Sciatic nerve (tissue), 2 donors: ENCODE measurements at places on chromosomes 6 and 20.

- DNase-seq = no peak
Measured at GRCh38 chr20:2741881-2742280, 49.3 kb downstream of the EBF4 start.

DNA sequence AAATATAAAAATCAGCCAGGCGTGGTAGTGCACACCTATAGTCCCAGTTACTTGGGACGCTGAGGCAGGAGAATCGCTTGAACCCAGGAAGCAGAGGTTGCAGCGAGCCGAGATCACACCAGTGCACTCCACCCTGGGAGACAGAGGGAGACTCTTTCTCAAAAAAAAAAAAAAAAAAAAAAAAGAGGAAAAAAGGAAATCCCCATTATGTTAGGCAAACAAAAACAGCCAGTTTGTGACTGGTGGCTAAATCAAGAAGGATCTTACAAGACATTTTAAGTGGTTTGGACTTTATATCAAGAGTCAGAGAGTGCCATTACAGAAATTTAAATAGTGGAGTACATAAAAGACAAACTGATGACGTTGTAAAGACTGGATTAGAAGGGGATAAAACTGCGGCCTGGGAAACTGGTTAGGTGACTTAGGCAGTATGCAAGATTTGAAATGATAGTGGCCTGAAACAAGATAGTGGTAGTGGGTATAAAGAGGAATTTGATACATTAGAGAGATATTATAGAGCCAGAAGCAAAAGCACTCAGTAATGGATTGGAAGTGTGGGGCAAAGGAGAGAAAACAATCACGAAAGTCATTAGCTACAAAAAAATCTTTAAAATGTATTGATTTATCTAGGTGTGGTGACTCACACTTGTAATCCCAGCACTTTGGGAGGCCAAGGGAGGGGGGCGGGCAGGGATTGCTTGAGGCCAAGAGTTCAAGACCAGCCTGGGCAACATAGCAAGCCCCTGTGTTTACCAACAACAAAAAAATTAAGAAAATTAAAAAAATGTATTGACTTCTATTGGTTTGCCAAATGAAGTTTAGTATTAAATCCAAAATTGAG is 1.7 kb upstream of the MYO6 start:
- no peak for DNase-seq

DNA sequence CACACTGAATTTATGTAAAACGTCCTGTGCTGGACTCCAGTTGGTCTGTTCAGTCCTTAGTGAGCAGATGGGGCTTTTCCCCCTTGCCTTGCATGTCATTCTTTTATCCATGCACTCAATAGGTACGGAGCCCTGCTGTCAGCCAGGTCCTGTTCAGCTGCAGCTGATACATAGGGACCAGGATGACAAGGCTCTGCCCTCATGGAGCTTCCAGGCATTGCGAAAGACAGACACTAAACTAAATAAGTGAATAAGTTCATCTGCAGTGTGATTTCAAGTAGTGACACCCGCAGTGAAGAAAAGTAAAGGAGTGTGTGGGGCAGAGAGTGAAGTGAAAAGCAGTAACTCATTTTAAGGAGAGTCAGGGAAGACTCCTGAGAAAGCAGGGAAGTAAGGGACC is 324.2 kb downstream of the NRN1 start:
- DNase-seq = no peak

- no peak for DNase-seq
Measured at GRCh38 chr6:69232496-69232895, 564.3 kb downstream of the LMBRD1 start.

GRCh38 chr20:45487231-45487635 is 17.7 kb downstream of the WFDC2 start:
- no peak for DNase-seq

- DNase-seq = no peak
Measured at GRCh38 chr20:44581515-44581914, 864 bp upstream of the PKIG start.

- no peak for DNase-seq
Measured at GRCh38 chr20:4728120-4728760, 6.5 kb downstream of the PRND start.

DNA sequence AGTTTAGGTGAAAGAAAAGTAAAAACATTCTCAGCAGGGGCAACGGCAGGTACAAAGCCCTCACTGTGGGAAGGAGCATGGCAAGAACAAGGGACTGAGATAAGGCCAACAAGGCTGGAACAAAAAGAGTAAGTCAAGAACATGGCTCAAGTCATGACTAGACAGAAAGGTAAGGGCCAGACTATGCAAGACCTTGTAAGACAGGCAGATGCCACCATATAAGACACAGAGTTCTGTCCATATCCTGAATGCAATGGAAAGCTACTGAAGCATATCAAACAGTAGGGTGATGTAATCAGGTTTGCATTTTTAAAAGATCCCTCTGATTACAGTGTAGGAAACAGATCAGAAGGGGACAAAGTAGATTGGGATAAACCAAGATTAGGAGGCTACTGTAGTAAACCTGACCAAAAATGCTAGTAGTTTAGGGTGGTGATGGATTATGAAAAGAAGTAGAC is 5.5 kb downstream of the REV3L start:
- DNase-seq = no peak

DNA sequence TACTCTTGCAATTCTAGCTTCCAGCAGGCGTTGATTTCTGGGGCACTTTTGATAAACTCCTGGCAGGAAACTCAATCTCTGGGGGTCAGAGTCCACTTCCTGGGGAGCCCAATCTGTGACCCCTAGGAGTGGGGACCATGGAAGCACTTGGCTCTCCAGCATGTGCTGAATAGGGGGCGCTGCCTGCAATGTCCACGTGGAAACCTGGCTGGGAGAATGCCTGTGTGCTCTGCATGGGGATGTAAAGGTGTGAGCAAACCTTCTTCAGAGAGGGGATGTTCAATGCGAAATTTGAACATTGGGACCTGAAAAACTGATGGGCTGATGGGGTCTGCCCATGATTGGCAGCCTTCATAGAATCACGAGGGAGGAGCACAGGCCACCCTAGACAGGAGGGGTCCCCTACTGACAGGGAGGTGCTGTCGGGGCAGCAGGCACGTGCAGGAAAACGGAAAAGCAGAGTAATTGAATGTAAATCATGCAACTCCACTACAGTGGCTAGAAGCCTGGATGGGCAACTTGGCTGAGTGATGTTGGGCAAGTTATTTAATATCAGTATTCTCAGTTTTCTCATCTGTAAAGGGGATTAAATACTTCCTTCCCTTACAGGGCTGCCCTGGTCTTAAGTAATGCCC is 47.8 kb downstream of the CEP43 start:
- DNase-seq = no peak

DNA sequence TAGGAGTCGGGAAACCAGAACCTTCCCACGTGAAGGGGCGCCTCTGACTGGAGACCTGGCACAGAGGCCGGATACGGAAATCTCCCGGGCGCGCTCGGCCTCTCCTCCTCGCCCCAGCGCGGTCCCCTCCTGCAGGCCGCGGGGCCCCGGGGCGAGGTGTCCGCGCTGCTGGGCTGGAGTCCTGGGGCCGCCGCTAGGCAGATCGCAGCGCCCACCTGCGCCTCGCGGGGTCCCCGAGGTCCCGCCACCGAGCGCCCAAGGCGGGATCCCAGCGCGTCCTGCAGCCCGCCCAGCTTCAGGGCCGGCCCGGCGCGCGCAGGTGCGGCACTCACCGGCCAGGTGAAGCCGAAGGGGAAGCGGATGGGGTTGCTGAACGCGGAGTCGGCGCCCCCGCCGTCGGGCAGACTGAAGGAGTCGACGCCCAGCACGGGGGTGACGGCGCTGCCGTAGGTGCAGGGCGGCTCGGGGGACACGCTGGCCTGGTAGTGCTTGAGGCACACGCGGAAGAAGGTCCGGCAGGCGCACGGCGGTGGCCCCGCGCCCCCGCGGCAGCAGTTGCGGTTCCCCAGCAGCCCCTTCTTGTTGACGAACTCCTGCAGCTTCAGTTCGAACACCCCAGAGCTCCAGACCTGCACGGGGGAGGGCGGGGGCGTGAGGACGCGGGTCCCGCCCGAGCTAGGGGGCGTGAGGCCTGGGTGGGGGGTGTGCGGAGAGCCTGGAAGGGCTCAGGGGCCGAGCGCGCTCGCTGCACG is 1.5 kb downstream of the DLL1 start:
- no peak for DNase-seq

- DNase-seq = no peak
Measured at GRCh38 chr20:8012724-8013123, 6.8 kb downstream of the TMX4 start.

DNA sequence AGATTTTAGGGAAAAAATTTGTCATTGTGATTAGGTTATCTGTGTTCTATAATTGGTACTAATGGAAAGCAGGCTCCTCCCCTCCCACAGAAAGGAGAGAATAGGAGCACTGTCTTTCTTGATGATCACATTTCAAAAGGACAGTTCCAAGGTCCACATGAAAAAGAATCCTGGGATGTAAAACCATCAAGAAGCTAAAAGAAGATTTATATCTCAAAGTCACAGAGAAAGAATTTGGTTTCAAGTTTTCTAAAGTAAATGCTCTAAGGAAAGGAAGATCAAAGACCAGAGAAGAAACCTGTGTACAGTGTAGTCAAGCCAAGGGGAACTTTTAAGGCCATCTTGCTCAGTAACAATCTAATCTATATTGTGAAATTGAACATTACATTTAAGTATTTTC is 652.7 kb upstream of the HS3ST5 start:
- DNase-seq = no peak

DNA sequence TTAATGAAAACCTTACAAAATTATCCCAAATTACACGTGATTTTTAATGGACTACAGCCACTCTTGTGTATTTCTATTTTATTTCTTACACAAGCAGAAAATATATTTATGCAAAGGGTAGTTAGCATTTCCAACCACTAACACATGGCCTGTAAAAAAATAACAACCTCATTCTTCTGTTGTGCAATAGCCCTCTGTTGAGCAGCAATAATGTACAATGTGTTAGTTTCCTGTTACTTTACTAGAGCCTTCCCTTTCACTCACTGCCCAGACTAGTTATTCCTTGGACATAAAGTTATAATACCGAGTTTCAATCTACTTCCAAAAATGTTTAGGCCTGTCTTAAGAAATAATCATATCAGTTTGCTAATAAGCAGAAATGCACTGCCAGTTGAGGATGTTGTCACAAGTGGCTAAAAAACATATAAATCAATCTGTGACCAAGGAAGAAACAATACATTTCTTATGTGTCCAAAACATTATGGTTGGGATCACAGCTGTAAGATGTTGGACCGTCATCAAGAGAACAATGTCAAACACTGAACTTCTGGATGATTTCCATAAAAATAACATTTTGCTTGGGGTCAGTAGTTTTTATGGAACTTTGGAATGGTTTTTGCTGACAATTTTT is 73.6 kb upstream of the RNF146 start:
- DNase-seq = no peak

DNA sequence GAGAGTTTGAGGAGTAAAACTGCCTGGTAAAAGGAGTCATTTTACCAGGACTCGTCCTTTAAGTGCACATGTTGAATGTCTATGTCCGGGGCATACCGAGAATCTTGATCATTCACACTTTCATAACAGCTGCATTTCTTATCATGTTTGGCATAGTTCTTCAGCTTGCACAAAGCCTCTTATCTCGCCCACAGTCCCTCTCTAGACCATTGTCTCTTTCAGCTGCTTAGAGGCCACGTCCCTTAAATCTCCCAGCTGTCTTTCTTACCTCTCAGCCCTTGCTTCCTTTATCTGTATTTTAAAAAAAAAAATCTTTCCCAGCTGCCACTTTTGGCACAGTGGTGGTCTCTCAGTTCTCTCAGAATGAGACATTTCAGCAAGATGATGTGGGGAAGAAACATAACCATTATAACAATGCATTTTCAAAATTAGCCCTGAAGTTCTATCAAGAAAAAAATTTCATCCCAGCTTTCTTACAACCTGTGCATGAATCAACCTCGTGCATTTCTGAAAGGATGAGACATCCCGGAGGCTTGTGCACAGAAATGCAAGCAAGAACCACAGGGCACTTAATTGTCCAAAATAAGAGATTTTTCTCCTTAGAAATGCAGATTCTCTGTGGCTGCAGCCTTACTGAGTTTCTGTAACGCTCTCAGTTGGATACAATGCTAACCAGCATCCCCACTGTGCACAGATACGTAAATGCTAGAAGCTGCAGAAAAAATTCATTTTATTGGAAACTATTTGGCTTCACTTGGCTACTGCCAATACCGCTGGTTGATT is 24.2 kb downstream of the RBM24 start:
- no peak for DNase-seq

- no peak for DNase-seq
Measured at GRCh38 chr20:577167-577791, 32.8 kb downstream of the TCF15 start.

DNA sequence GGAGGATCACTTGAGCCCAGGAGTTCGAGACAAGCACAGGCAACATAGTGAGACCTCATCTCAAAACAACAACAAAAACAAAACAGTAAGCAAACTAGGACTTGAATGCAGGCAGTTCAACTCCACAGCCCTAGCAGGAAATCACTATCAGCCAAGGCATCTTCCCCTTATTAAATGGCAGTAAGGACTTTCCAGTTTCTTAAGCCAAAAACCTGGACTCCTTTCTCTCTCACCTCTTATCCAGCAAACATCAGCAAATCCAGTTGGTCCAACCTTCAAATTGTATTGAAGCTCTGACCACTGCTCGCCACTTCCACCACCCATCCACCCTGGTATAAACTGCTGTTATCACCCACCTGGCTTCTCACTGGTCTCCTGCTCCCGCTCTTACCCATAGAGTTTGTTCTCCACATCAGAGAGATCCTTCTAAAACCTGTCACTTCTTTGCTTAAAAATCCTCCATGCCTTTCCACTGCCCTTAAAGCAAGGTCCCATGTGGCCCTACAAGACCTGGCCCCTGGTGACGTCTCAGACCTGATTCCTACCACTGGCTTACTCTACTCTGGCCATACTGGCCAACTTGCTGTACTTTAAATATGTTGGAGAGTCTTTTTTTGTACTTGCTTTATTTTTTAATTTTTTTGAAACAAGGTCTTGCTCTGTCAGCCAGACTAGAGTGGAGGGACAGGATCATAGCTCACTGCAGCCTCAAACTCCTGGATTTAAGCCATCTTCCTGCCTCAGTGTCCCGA is 27.6 kb downstream of the BCL2L1 start:
- DNase-seq = no peak

DNA sequence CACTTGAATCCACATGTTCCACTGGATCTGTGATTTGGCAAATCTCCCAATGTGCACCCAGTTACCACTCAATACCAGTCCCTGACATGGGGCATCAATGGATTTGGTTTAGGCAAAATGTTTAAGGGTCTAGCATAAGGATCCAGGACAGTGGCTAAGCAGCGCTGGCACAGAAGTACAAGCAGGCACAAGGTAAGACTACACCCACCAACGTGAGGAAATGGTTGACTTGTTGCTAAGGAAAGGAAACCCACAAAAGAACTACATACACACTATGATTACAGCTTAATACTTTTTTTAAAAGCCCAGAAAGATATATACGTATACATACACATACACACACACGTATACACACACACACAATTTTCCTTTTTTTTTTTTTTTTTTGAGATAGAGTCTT is 79.0 kb downstream of the DNAAF9 start:
- no peak for DNase-seq

- no peak for DNase-seq
Measured at GRCh38 chr6:10403385-10404106, 11.3 kb downstream of the TFAP2A start.
